ENCODE measurements at places on chromosomes 16 and 17. TPM values are rescaled to one million over a fixed set of nuclear protein-coding genes. Genes with fewer than 3 reads are reported as not detected.

The HBM gene
- not detected for total RNA-seq

DNA sequence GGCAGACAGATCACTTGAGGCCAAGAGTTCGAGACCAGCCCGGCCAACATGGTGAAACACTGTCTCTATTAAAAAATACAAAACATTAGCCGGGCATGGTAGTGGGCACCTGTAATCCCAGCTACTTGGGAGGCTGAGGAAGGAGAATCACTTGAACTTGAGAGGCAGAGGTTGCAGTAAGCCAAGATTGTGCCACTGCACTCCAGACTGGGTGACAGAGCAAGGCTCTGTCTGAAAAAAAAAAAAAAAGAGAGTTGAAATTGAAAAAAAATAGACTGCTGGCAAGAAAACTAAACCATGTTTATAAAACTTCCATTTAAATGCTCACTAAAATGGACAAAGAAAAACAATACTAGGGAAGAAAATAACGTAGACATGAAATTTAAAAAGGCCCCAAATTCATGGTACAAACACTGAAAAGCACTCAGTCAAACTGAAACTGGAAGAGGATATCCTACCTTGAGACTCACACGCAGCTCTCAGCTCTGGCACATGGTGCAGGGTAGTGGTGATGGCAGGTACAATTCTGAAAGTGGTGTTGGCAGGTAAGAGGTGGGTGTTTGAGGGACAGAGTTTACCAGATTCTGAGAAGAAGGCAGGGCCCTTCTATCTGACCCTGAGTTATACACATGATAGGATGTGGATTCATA lies 19.3 kb downstream of the CNTROB start:
- no peaks in the 10 kb centered on the region for H3K27me3 ChIP-seq
- H3K4me1 ChIP-seq: peaks cover 25% of the 10 kb centered on the region
- peak overlapping the region; percentile 72 for H3K27ac ChIP-seq
- peaks cover 32% of the 10 kb centered on the region for H3K36me3 ChIP-seq

- no peak overlapping the region for H3K4me3 ChIP-seq
- no peak for DNase-seq
- no peaks in the 10 kb centered on the region for H3K4me1 ChIP-seq
These were observed 76.6 kb upstream of the TNRC6A start for GRCh38 chr16:24652803-24653202.

DNA sequence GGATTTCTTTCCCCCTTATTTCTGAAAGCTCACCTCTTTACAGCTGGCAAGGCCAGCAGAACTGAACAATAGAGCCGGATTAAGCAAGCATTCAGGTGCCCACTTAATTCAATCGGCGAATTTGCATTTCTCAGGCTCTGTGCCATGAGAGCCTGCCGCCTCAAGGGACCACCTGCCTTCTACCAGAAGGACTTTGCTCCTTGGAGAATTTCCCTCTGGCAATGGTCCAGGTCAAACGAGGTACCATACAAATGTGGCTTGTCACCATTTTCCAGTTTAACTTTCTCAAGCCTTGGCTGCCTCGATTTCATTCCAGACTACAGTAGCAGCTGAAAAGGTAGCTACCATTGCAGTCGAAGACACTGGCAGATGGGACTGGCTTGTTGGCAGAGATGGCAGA lies 534.0 kb downstream of the MAF start:
- H3K36me3 ChIP-seq: no peaks in the 10 kb centered on the region
- no peak overlapping the region for H3K4me3 ChIP-seq
- DNase-seq: no peak

- peak overlapping the region; percentile 75 for H3K4me3 ChIP-seq
- peak overlapping the region; percentile 97 for H3K27ac ChIP-seq
- no peak for DNase-seq
- peaks cover 48% of the 10 kb centered on the region for H3K4me1 ChIP-seq
- peaks cover 41% of the 10 kb centered on the region for H3K36me3 ChIP-seq
- H3K27me3 ChIP-seq: no peaks in the 10 kb centered on the region
These were observed 2.8 kb downstream of the SLFN12L start for GRCh38 chr17:35534576-35535093.

The CCL15 gene
- not detected for total RNA-seq

DNA sequence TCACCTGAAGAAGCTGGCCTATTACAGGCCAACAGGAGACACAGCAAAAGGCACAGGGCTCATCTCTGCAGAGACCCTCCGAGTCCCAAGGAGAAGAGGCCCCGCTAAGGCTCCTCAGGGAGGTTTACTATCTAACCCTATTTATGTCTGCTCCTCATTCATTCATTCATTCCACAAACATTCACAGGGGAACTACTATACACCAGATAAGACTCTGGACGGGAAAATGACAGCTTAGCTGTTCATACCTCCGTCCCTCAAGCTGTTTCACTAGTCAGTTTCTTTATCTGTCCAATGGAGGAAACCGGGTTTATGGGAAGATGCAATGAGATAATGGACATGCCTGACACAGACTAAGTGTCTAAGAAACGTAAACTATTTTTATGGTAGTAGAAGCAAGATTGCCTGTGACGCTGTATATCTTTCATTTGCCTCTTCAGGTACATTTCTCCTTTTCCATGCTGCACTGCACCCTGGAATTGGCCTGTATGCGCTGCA lies 62.1 kb downstream of the SRL start:
- no peak overlapping the region for H3K27ac ChIP-seq
- H3K4me3 ChIP-seq: no peak overlapping the region
- no peaks in the 10 kb centered on the region for H3K27me3 ChIP-seq
- DNase-seq: no peak

The TAF15 gene
- total RNA-seq: 271 TPM

GRCh38 chr16:79451196-79451816 lies 149.2 kb downstream of the MAF start:
- H3K36me3 ChIP-seq: no peaks in the 10 kb centered on the region
- peak overlapping the region; percentile 64 for H3K27ac ChIP-seq
- H3K4me3 ChIP-seq: no peak overlapping the region
- peaks cover 20% of the 10 kb centered on the region for H3K4me1 ChIP-seq

The MEOX1 gene
- total RNA-seq: 0.67 TPM

The FZD2 gene
- not detected for total RNA-seq

DNA sequence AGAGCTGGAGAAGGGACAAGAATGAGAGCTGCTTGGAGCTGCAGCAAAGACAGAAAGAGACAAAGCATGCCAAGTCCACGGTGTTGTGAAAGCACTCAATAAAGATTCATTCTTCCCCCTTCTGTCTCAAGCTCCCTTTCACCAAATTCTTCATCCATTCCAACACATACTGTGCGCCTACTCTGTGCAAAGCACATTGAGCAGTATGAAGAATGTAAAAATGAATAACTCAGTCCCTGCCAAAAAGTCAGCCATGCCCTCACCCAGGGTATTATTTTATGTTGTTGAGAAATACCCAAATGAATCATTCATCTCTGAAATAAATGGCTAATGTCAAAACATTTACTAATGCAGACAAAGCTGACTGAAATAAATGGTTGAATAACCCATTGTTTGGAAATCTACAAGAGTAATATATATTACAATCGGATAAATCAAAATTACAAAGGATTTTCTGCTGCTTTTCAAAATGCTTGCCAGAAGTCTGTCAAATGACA lies 282.9 kb upstream of the IRX5 start:
- no peaks in the 10 kb centered on the region for H3K36me3 ChIP-seq
- H3K4me3 ChIP-seq: no peak overlapping the region
- DNase-seq: no peak
- H3K4me1 ChIP-seq: no peaks in the 10 kb centered on the region
- no peak overlapping the region for H3K27ac ChIP-seq

- no peak overlapping the region for H3K4me3 ChIP-seq
- H3K4me1 ChIP-seq: no peaks in the 10 kb centered on the region
- no peaks in the 10 kb centered on the region for H3K27me3 ChIP-seq
- no peak overlapping the region for H3K27ac ChIP-seq
- DNase-seq: no peak
These were observed 60.4 kb downstream of the USP43 start for GRCh38 chr17:9705745-9706144.

The LGALS9 gene
- 45.4 TPM for total RNA-seq

The SLC2A4 gene
- total RNA-seq: 0.15 TPM

DNA sequence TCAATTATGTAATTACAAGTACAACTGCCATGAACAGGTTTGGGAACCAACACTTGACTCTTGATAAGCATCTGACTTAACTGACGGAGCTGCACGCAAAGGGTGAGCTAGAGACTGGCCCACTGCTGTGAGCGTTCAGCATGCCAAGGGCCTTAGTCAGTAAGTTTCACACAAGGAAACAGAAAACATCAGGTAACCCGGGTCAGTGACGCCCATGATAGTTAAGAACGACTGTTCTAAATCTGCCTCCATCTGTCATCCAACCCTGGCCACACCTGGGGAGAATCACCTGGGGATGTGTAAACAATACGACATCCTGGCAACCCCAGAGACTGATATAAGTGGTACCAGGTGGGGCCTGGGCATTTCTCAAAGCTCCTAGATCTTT lies 12.3 kb downstream of the SMIM5 start:
- no peak for DNase-seq
- H3K4me3 ChIP-seq: no peak overlapping the region
- H3K27ac ChIP-seq: no peak overlapping the region
- H3K4me1 ChIP-seq: peaks cover 5% of the 10 kb centered on the region

The TEKT5 gene
- total RNA-seq: 0.15 TPM

- peaks cover 32% of the 10 kb centered on the region for H3K36me3 ChIP-seq
- H3K4me3 ChIP-seq: no peak overlapping the region
- peaks cover 15% of the 10 kb centered on the region for H3K4me1 ChIP-seq
- no peaks in the 10 kb centered on the region for H3K27me3 ChIP-seq
- H3K27ac ChIP-seq: no peak overlapping the region
These were observed 5.0 kb downstream of the TSR1 start for GRCh38 chr17:2331303-2331702.

The CCDC200 gene
- not detected for total RNA-seq

DNA sequence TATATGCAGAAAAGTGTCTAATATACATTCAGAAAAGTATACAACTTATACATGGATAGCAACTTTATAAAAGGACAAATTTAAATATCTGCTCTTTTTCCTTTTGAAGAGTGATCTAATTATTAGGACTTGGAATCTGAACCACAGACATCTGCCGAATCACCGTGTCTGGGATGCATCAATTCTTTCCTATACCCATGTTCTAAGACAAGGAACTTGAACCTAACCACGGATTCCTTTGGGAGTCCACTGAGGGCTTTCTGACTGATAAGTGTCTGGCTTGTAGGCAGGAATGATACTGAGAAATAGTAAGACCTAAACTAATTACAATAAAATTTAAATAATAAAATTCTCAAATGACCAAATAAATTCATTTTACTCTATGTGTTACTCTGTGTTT lies 54.2 kb downstream of the NDEL1 start:
- no peak for DNase-seq
- H3K4me3 ChIP-seq: no peak overlapping the region
- peaks cover 32% of the 10 kb centered on the region for H3K36me3 ChIP-seq
- H3K4me1 ChIP-seq: no peaks in the 10 kb centered on the region
- no peaks in the 10 kb centered on the region for H3K27me3 ChIP-seq

GRCh38 chr16:75288596-75289120 lies 37.2 kb upstream of the BCAR1 start:
- H3K27me3 ChIP-seq: peaks cover 6% of the 10 kb centered on the region
- H3K4me3 ChIP-seq: peak overlapping the region; percentile 3
- peak overlapping the region; percentile 0 for H3K27ac ChIP-seq
- peak; percentile 79 for DNase-seq

The IL34 gene
- not detected for total RNA-seq

The TMEM204 gene
- 14.8 TPM for total RNA-seq

GRCh38 chr16:84255050-84255810 lies 15.4 kb upstream of the KCNG4 start:
- peaks cover 22% of the 10 kb centered on the region for H3K27me3 ChIP-seq
- H3K36me3 ChIP-seq: no peaks in the 10 kb centered on the region
- H3K27ac ChIP-seq: no peak overlapping the region
- no peak for DNase-seq
- no peak overlapping the region for H3K4me3 ChIP-seq

GRCh38 chr16:1141191-1141590 lies 11.7 kb upstream of the CACNA1H start:
- DNase-seq: no peak
- no peaks in the 10 kb centered on the region for H3K4me1 ChIP-seq
- H3K27ac ChIP-seq: no peak overlapping the region
- H3K36me3 ChIP-seq: no peaks in the 10 kb centered on the region

DNA sequence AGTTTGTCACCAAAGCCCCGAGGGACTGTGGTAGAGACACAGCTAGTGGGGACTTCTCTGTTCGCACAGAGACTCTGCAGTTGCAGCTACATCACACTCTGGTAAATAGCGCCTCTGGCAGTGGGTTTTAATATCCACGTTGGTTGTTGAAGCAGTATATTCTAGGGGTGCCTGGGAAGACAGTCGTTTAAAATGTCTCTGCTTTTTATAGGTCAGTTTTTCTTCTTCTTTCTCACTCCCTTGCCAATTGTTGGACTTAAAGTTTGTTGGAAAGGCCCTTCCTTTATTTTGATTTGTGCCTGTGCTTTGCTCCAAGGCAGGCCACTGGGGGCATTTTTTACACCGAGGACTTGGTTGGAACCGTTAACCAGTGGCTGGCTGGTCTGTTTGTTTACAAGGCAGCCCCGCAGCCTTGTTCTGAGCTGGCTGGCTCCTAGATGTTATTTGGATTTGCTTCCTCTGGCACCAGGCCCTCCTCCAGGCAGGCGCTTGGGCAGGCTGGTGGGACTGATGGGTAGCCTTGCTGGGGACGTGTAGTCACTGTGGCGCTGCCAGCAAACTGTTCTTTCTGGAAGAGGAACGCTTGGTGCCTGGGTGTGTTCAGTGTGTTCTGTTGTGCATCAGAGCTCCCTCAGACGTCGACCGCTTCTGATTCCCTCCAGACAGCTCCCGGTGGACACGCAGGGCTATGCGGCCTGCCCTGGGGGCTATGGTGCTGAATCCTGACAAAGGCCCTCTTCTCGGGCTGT lies 218.2 kb upstream of the CHMP6 start:
- no peak overlapping the region for H3K4me3 ChIP-seq
- H3K27ac ChIP-seq: no peak overlapping the region
- peak; percentile 8 for DNase-seq
- no peaks in the 10 kb centered on the region for H3K27me3 ChIP-seq
- H3K4me1 ChIP-seq: peaks cover 30% of the 10 kb centered on the region
- H3K36me3 ChIP-seq: peaks cover 31% of the 10 kb centered on the region

- peaks cover 22% of the 10 kb centered on the region for H3K27me3 ChIP-seq
- peak; percentile 38 for DNase-seq
- no peaks in the 10 kb centered on the region for H3K36me3 ChIP-seq
- no peak overlapping the region for H3K27ac ChIP-seq
These were observed 46.5 kb downstream of the HNF1B start for GRCh38 chr17:37698132-37698910.

The PVALEF gene
- total RNA-seq: not detected

DNA sequence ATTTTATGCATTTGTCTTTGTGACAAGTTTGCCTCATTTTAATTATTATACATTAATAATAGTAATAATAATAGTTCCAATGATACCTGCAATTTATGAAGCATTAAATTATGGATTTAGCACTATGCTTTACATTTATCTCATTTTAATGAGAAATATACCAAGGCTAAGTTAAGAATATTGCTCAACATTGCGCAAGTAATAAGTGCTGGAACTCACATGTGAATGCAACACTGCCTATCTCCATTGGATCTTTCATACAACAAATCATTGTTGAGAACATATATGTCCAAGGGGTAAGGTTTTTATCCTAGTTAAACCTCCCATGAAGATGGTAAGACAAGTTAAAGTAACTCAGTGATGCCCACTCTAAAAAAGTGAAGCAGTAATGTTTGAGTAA lies 703.7 kb upstream of the SOX9 start:
- no peak overlapping the region for H3K4me3 ChIP-seq
- no peaks in the 10 kb centered on the region for H3K36me3 ChIP-seq
- H3K27me3 ChIP-seq: no peaks in the 10 kb centered on the region
- no peak for DNase-seq
- H3K4me1 ChIP-seq: no peaks in the 10 kb centered on the region

- no peaks in the 10 kb centered on the region for H3K27me3 ChIP-seq
- H3K4me1 ChIP-seq: no peaks in the 10 kb centered on the region
- no peak overlapping the region for H3K4me3 ChIP-seq
- H3K36me3 ChIP-seq: no peaks in the 10 kb centered on the region
- DNase-seq: no peak
These were observed 4.3 kb upstream of the KRTAP3-1 start for GRCh38 chr17:41013181-41013580.

Data from activated CD4-positive, alpha-beta memory T cell treated with anti-CD3 and anti-CD28 coated beads for 36 hours (primary cell).